ENCODE measurements at places on chromosomes 4 and X.
A peak's percentile ranks its signal among the peaks of the same experiment; 100 is the strongest.

- no peak for DNase-seq
These were observed 20.8 kb downstream of the OR13H1 start for GRCh38 chrX:131564553-131565229.

DNA sequence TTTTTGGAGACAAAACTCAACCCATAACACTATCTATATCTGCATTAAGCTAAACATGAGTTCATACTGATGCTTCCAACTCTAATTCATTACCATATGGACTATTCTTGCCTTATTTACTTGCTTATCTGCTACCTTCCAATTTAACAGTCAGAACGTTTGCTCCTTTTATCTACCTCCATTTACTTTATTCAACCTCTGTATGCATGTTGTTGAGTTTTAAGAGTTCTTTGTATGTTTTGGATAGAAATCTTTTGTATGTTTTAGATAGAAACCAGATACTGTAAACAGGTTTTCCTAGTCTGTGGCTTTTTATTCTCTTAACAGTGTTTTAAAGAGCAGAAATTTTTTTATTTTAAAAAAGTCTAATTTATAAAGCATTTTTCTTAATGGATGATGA lies 542.2 kb upstream of the NDST4 start:
- DNase-seq = no peak

DNA sequence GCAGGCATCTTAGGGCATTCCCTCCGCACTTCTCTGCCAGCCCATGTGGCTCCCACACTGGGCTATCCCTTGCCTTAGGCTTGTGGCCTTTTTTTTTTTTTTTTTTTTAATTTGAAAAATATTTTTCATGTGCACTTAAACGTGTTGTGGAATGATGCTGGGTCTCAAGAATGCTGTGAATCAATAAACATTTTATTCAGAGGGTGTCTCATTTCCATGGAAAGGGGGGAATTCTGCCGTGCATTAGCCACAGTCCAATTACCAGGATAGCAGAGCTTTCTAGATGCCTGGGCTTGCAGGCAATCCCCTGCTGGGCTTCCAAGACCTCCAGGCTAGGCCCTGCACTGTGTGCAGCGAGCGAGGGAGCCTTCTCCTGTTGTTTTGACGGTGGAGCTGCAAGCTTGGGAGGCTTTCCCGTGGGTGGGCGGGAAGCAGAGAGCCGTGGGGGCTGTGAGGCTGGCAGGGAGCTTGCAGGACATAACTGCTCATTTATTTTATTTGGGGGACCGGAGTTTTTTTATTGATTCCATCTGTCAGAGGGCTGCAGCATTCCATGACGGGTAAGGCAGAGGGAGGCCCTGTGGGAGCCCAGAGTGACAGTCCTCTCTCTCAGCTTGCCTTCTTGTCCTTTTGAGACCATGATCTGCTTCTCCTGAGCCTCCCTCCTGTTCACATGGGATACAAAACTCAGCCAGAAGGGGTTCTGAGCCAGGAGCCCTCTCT lies 2.6 kb upstream of the CPZ start:
- DNase-seq = no peak

DNA sequence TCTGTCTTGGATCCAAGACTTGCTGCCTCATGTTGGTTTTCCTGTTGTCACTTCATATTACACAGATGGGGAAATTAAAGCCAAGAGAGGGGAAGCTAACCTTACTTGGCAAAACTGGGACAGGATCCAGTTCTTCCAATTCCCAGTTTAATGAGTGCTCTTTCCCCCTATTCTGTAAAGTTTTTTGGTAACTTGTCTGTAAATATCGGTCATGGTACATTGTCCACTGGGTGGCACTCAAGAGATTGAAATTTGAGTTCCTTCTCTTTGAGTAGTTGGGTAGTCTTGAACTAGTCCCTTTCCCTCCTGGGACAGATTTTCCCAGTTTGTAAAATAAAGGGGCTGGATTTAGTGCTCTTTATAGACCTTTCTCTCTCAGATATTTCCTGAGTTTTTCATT lies 12.4 kb upstream of the EOLA2 start:
- DNase-seq = peak; percentile 60

- DNase-seq = peak; percentile 62
These were observed 4.2 kb downstream of the PAK3 start for GRCh38 chrX:111100191-111100590.
